ENCODE measurements at places on chromosomes 4 and X.

GRCh38 chrX:74249963-74250362 lies 54.0 kb upstream of the ZCCHC13 start:
- DNase-seq: no peak

DNA sequence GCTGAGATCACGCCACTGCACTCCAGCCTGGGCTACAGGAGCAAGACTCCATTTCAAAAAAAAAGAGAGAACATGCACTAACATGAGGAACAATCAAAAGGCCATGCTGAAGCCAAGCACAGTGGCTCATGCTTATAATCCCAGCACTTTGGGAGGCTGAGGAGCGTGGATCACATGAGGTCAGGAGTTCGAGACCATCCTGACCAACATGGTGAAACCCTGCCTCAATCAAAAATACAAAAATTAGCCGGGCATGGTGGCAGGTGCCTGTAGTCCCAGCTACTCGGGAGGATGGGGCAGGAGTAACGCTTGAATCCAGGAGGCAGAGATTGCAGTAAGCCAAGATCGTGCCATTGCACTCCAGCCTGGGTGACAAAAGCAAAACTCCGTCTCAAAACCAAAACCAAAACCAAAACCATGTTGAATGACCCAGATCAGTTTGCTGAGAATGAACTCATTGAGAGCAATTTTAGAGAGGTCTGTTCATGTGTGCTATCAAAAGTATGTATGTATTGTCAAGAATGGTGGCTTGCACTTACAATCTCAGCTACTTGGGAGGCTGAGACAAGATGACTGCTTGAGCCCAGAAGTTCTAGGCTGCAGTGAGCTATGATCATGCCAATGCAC lies 44.8 kb downstream of the PDS5A start:
- DNase-seq: no peak

DNA sequence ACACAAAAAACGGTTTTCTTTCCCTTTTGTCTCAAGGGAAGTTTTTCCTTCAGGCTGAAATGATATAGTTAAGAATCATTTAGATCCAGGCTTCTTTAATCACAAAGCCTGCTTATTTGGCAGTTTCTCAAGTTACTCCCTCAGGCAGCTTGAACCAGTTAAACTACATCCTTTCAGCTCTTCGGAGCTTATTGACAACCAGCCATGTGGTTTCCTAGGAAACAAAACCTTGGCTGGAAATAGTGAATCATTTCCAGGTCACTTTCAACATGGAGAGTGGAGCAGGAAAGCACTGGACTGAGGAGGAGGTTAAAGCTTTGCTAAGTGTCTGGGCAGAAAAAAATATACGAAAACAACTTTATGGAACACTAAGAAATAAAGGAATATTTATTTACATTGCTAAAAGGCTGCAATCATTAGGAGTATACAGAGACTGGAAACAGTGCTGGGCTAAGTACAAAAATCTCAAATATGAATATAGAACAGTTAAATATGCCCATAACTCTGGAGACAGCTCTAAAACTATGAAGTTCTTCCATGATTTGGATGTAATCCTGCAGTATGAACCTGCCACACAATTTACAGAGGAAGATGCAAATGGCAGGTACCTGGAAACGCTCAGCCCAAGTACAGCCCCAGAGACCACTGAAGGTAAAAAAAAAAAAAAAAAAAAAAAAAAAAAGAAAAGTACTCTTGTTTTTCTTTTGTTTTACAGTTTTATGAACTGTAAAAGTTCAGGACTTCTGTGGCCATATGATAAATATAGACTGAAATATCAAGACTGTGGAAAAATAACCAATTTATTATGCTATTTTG lies 23.2 kb upstream of the AASDH start:
- no peak for DNase-seq

DNA sequence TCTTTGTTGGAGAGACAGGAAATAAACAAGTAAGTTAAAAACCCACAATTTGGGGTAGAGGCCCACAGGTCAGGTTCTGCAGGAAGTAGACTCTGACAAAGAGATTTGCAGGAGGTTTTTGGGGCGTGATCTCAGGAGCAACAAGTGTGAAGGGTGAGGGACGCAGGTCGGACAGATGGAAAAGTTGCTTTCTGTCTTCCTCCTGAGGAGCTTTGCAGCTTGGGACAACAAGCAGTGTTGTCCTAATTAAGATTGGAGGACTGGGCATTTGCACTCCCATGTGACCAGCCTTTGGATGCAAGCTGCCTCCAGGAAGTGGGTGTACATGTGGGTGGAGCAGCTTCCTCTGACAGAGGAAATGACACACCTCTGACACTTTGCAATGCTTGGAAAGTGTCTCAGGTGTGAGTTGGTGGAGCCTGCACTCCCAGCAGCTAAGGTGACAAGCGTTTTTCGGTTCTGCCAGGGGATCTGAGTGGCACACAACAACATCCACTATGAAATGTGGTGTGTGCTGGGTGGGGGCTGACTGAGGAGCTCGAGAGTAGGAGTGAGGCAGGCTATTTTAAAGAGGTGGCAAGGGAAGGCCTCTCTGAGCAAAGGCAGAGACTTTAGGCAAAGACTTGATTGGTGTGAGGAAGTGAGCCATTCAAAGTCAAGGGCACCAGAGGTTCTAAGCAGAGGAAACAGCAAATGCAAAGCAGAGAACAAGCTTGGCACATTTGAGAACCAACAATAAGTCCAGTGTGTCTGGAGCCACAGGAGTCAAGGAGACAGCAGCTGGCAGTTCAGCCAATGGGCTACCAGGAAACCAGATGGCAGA lies 339.8 kb upstream of the GATB start:
- DNase-seq: peak; percentile 87

DNA sequence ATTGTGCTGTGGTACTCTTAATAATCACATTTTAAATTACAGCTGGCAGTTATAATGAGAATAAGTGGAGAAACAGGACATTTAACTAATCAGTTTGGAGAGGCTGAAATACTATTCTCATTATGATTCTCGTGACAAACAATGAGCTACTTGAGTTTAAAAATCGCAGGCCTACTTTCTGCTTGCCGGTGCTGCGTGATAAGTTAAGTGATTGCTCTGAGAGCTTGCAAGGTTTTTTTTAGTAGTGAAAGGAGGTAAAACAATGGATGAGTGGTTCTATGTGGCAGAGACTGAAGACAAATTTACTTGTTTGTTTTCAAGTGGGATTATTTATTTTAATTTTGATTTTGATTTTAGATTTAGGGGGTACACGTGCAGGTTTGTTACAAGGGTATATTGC lies 114.0 kb downstream of the RAPGEF2 start:
- DNase-seq: no peak

- no peak for DNase-seq
Measured at GRCh38 chrX:131729295-131729694, 185.4 kb downstream of the OR13H1 start.

DNA sequence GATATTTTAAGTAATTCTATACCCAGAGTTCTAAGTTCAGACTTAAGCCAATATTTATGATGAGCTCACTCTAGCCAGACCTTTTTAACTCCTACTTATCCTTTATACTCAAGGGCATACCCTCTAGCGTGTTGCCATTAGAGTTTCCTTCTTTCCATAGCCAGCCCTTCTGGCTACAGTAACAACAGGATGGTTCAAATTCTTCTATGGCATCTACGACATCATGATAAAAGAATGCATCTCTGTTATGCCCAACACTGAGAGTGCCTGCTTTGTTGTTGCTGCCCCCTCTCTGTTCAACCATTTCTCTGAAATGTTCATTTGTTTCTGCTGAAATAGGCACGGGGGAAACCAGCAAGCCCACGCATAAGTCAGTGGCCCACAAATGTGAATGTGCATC lies 104.5 kb downstream of the UBE2NL start:
- no peak for DNase-seq

DNA sequence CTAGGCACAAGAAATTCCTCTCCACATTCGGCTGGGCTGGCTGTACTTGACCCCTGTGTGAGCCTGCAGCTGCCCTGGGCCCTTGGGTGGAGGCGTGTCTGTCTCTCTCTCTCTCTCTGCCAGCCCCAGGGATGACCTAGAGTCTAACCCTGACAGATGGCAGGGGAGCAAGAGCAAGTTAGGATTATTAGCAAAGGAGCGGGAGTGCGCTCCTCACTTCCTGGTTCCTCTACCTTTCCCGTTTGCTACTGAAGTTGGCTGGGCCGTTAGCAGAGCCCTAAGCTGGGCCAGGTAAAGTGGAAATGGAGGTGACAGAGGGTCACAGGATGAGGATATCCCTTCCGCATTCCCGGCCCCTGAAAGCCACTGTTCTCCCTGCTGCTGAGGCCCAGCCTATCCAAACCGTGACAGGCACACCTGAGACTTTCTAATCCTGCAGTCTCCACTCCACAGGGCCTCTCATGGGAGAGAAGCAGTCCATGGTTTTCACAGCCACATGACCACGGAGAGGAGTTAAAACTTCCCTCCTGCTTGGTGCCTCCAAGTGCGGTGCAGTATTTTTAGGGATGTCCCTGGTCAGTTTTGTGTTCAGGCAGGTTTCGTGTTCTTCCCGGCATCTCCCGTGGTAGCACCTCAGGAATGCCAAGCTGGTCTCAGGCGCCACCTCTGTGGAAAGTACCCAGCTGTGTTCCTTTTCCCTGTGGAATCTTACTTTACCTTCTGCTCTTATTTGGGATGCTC lies 79.3 kb downstream of the CLDN22 start:
- DNase-seq: no peak

DNA sequence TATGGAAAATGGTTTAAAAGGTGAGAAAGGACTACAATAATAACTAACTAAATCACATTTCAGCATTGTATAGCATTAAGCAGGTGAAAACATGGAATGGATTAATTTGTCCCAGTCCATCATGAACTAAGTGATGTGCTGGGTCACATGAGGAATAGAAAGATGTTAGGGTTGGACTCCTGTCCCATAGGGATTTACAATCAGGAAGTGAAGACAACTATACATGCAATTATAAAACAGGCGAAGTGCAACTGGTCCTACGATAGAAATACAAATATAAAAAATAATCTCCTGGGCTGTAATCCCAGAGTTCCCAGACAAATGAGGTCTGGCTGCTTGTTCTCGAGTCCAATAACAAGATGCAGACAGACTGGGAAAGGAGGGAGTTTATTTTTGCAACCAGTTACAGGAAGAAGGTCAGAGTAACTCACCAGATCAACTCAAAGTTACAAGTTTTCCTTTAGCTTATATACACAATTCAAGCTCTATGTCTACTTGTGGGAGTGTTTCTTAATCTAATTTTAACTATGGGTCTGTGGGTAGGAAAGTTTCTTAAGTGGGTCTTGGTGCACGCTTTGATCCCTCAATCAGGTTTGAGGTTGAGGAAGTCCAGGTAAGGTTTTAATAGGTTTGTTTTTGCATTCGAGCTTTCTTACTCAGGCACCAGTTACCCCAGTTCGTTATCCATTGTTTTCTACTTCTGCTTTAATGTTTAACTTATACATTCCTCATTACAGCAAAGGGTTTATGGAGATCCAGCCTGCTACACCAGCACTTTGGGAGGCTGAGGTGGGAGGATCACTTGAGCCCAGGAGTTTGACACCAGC lies 50.1 kb downstream of the IGFBP7 start:
- no peak for DNase-seq

DNA sequence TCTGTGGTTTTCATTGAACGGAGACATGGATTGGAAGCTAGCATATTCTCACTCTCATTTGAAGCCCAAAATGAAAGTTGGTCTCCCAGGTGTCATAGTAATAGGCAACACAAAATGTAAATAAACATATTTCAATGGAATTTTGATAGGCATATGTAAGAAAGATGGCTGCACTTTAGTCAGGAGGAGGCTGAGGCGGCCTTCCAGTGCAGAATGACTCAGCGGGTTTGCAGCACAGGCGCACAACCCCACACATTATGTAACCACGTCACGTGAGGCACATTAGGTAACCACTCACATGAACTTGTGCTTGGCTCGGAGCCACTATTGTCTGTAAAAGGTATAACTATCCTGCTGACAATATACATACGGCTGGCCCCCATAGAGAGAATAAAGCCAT lies 381.7 kb downstream of the GPAT3 start:
- no peak for DNase-seq

GRCh38 chr4:162732876-162733275 lies 433.8 kb downstream of the NAF1 start:
- no peak for DNase-seq

GRCh38 chr4:186095406-186095805 lies 9.1 kb upstream of the FAM149A start:
- no peak for DNase-seq

DNA sequence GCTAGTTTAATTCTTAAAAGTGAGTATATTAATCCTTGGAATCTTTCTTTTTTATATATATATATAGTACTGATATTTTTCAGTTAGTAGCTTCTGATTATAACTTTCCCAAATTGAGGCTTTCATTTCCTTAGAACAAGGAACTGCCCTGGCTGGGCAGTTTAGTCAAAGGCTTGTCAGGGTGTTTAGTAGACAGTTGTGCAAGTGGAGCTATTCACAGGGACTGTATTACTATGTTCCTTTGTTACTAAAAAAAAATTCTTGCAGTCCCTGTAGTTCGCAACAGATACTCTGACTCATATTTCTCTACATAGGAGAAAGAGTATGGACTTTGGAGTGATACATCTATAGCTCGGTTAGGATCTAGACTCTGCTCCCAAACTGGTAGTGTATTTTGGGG lies 20.8 kb downstream of the USO1 start:
- no peak for DNase-seq

- DNase-seq: no peak
Measured at GRCh38 chrX:640641-641040, 10.1 kb downstream of the SHOX start.

- no peak for DNase-seq
Measured at GRCh38 chr4:91025241-91026148, 898.3 kb downstream of the CCSER1 start.

GRCh38 chr4:119105605-119106004 lies 30.0 kb upstream of the MYOZ2 start:
- no peak for DNase-seq

- no peak for DNase-seq
Measured at GRCh38 chr4:176875446-176875930, 82.8 kb upstream of the VEGFC start.

GRCh38 chrX:452598-452997 lies 65.9 kb upstream of the PPP2R3B start:
- DNase-seq: no peak

DNA sequence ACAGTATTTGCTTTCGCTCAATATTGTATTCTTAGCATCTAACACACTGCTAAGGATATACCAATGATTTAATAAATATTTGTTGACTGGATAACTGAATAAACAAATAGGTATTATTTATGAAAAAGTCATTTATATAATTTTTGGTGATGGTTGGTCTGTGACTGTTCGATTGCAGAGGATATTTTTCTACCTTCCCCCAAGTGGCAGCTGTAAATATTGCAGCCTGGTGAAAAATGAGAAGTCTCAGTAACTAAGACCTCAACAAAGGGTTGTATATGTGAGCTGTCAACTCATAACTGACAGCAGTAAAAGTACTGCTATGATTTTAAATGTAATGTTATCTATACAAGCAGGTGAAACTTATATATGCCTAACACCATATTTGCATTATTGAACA lies 36.0 kb downstream of the HTR2C start:
- DNase-seq: no peak

- DNase-seq: no peak
Measured at GRCh38 chr4:26930964-26931363, 70.3 kb downstream of the STIM2 start.

DNA sequence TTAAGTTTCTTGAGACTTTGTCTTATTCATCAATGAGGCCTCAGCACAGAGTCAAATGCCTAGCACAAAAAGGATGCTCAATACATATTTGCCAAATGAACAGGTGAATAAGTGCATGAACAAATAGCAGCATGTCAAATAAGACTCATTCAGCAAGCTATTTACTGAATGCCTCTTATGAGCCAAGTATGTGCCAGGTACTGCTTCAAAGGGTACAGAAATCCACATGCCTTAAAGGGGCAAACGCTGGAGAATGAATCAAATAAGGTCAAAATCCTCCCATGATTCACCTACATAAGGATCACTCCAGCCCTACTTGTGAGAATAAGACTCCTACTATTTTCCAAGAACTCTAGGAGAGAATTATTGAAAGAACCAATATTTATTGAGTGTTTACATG lies 260.2 kb upstream of the CPEB2 start:
- no peak for DNase-seq

Measured in stimulated activated CD4-positive, alpha-beta T cell treated with anti-CD3 and anti-CD28 coated beads, Interleukin-4, amount 100 ng/mL, for 4 hours (primary cell).